Suprapubic skin (tissue), 4 donors: ENCODE measurements at places on chromosomes 1 and 21. TPM values are rescaled to one million over a fixed set of nuclear protein-coding genes. Genes with fewer than 3 reads are reported as not detected.

DNA sequence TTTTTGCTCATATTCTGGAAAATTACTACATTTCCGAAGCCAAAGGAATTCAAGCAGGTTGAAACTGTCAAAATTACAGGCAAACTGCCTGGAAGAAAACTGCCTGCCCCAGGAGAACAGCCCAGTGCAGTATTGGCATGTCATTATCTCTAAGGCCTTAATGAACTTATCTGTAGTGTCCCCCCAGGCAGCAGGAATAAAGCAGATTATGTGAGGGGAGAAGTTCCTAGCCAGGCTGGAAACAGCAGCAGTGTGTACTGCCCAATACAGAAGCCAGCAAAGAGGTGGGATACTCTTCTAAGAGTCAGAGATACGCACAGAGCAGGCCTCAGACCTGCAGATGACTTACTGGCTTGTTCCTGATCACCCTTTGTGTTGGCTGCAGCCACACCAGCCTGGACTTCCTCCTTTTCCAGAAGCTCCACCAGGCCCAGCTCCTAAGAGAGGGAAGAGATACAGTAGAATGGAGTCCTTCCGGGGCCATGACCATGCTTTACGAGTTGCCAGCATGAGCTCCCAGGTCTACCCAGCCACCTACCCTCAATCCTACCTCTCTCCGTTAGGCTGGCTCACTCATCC, 11.7 kb downstream of the IQGAP3 start:
- no peak overlapping the region for H3K27ac ChIP-seq
- H3K36me3 ChIP-seq: no peaks in the 10 kb centered on the region
- H3K4me1 ChIP-seq: peaks cover 3% of the 10 kb centered on the region
- no peak for DNase-seq
- H3K4me3 ChIP-seq: no peak overlapping the region
- H3K27me3 ChIP-seq: no peaks in the 10 kb centered on the region

DNA sequence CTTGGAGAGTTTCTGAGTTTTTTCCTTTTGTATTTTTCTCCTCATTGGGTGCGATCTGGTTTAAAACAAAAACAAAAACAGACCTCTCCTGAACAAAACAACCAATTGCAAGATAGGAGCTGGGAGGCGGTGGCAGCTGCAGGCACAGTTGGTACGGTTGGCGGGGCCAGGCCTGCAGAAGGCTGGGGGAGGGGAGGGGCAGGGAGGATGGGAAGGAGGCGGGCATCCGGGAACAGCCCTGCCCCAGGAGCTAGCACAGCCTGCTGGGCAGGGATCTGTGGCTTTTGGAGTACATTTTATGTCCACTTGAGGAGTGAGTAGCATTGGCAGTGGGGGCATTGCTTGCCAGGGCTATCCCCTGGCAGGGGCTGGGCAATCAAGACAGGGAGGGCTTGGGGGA, 5.2 kb downstream of the CAPN9 start:
- H3K27me3 ChIP-seq: no peaks in the 10 kb centered on the region
- peaks cover 12% of the 10 kb centered on the region for H3K4me1 ChIP-seq
- no peaks in the 10 kb centered on the region for H3K36me3 ChIP-seq
- H3K27ac ChIP-seq: no peak overlapping the region

DNA sequence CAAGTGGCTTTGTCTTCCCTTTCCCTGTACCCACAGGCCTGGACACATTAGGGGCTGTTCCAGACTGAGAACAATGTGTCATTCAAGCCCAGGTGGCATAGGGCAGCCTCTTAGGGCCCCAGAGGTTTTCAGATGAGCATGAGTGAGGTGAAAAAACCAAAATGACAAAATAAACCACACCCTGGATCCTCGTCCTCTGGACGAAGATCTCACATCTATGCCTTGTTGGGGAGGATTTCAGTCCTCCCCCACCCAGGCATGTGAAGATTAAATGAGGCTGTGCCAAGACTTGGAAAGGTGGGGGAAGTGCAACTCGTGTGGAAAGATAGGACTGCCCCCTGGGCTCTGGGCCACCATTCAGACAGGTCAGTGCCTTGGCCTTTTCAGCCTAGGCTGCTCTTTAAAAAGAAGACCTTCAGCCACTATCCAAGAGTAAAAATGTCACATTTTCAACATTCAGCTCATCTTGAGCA, 32.8 kb upstream of the IL19 start:
- H3K27me3 ChIP-seq: no peaks in the 10 kb centered on the region
- no peak overlapping the region for H3K27ac ChIP-seq
- H3K36me3 ChIP-seq: peaks cover 26% of the 10 kb centered on the region
- H3K4me3 ChIP-seq: no peak overlapping the region

GRCh38 chr1:188371295-188371806, 1542.6 kb downstream of the PLA2G4A start:
- no peak overlapping the region for H3K4me3 ChIP-seq
- no peaks in the 10 kb centered on the region for H3K27me3 ChIP-seq
- no peaks in the 10 kb centered on the region for H3K4me1 ChIP-seq
- DNase-seq: no peak

DNA sequence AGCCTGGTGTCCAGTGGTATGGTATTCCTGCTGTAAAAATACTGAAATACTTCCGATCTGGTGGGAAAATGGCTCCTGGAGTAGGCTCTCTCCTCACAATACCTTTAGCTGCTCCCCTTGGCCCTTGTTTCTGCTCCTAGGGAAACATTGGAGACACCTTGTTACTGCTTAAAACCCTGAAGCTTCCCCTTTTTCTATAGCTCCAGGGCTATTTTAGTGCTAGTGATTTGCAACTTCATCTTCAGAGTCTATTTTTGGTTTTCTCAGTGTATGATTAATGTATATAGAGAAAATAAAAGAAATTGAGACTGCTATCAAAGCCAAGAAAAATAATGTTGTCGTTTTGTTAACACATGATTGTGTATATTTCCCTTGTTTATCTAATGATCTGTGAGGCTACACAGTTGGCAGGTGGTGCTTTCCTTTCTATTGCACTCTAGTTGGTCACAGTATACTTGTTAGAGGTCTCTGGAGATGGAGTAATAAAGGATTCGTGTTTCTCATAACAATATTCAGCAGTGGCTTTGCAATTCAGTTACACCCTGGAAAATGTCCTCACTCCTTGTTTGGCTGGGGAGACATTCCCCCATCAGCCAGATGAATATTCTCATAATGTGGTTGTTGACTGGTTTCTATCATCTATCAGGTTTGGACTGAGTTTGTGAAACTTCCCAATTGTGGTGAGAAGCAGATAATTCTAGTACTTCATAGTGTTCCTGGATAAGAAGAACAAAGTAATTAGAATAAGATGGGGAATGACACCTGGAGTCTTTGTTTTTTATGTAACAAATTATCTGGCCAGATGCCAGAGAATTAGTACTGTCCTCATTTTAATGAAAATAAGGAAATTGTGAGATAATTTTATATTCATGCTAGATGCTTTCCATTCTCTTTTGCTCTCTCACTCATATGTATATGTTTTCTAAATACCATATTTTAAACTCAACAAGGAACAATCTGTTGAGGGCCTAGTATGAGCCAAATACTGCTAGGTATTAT, 44.8 kb upstream of the CACYBP start:
- H3K36me3 ChIP-seq: no peaks in the 10 kb centered on the region
- H3K4me1 ChIP-seq: peaks cover 5% of the 10 kb centered on the region
- H3K4me3 ChIP-seq: no peak overlapping the region
- DNase-seq: no peak

- no peaks in the 10 kb centered on the region for H3K36me3 ChIP-seq
- H3K27me3 ChIP-seq: no peaks in the 10 kb centered on the region
- H3K4me1 ChIP-seq: peaks cover 38% of the 10 kb centered on the region
These were observed 1.5 kb downstream of the S100PBP start for GRCh38 chr1:32818804-32819541.

The NBPF10 gene
- total RNA-seq: 7.4 TPM

GRCh38 chr1:180156631-180157091, 2.0 kb downstream of the QSOX1 start:
- no peak overlapping the region for H3K27ac ChIP-seq
- no peaks in the 10 kb centered on the region for H3K36me3 ChIP-seq
- DNase-seq: no peak
- peaks cover 34% of the 10 kb centered on the region for H3K4me1 ChIP-seq

GRCh38 chr1:232883992-232884661, 66.3 kb upstream of the NTPCR start:
- no peaks in the 10 kb centered on the region for H3K36me3 ChIP-seq
- H3K4me3 ChIP-seq: no peak overlapping the region
- no peak overlapping the region for H3K27ac ChIP-seq
- no peaks in the 10 kb centered on the region for H3K4me1 ChIP-seq
- H3K27me3 ChIP-seq: peaks cover 4% of the 10 kb centered on the region

DNA sequence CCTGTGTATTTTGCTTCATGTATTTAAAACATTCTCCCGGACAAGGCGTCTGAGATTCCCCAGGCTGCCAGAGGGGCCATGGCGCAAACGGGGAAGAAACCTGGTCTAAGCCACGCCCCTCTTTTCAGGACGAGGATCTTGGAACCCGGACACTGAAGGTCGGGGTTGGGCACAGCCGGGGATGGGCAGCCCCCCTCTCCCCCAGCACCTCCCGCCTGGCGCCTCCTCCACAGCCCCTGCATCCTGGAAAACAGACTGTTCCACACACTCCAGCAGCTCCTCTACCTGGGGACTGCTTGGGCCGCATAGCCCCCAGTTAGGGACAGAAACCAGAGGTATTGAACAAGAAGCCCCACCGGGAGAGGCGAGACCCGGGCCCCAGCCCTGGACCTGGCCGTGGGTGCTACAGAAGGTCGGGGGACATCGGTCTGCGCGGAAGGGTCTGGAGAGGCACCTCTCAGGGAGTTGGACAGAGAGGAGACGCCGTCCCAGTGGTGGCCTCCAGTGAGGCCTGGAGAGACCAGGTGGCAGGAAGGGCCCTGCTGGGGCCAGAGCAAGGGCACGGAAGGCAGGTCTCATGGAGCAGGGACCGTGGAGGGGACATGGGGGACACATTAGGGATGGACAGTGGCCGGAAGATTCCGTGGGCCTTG, 5.4 kb downstream of the TP73 start:
- H3K4me3 ChIP-seq: no peak overlapping the region
- peaks cover 64% of the 10 kb centered on the region for H3K27me3 ChIP-seq
- H3K4me1 ChIP-seq: peaks cover 5% of the 10 kb centered on the region
- no peak for DNase-seq
- no peak overlapping the region for H3K27ac ChIP-seq

The MATN1 gene
- total RNA-seq: not detected

DNA sequence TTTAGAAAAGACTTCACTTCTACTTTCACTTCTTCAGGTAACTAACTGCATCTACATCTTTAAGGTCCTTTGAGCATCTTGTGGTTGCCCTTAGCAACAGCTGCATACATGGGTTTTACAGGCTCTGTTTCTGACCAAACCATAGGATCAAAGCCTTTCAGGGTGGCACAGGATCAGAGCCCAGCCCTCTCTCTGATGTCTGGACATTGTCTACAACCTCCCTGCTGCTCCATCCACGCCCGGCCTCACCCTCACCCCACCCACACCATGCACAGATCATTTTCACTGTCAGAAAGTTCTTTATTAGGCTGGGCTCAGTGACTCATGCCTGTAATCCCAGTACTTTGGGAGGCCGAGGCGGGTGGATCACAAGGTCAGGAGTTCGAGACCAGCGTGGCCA, 5.2 kb downstream of the NCF2 start:
- no peak overlapping the region for H3K4me3 ChIP-seq
- H3K4me1 ChIP-seq: peaks cover 3% of the 10 kb centered on the region
- no peaks in the 10 kb centered on the region for H3K27me3 ChIP-seq
- H3K27ac ChIP-seq: no peak overlapping the region

DNA sequence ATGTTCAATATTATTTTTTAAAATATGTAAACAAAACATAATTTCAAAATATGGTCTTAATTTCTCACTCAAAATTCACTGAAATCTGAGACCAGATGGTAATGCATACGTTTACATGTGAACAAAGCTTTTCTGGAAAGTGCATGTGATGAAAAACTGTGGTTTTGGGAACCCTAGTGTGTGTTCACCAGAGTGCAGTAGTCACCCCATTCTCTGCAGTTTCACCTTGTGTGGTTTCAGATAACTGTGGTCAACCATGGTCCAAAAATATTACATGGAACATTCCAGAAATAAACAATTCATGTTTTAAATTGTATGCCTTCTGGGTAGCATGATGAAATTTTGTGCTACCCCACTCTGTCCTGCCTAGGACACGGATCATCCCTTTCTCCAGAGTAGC, 2021.9 kb downstream of the MRPL39 start:
- no peak overlapping the region for H3K4me3 ChIP-seq
- H3K27ac ChIP-seq: no peak overlapping the region
- no peaks in the 10 kb centered on the region for H3K4me1 ChIP-seq
- no peaks in the 10 kb centered on the region for H3K27me3 ChIP-seq
- no peaks in the 10 kb centered on the region for H3K36me3 ChIP-seq
- DNase-seq: no peak

The RASAL2 gene
- total RNA-seq: 48.3 TPM

The LIN28A gene
- total RNA-seq: not detected

DNA sequence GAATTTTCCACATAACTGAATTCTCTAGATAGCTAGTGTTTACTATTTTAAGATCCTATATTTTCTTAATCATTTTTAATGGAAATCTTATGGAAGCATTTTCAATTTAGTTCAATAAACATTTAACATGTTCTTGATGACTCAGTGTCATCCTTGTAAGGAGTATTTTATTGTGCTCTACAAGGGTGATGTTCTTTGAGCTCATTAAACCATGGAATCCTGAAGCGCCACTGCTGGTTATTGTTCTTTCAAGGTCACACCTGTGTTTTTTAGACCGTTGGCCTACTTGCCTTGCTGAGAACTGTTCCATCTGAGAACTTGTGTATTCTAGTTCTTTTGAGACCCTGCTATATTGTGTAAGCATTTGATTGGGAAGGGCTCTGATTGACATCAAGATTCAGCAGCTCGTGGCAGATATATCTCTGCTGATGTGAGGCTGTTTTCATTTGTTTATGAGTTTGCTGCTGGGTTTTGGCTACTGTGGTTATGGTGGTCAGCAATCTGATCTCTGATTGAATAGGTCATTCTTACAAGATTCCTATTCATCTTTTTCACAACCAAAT, 132.0 kb downstream of the GIPC2 start:
- no peaks in the 10 kb centered on the region for H3K27me3 ChIP-seq
- H3K4me1 ChIP-seq: no peaks in the 10 kb centered on the region
- no peak for DNase-seq
- H3K36me3 ChIP-seq: no peaks in the 10 kb centered on the region
- no peak overlapping the region for H3K4me3 ChIP-seq
- H3K27ac ChIP-seq: no peak overlapping the region

- H3K36me3 ChIP-seq: peaks cover 36% of the 10 kb centered on the region
- H3K4me1 ChIP-seq: peaks cover 23% of the 10 kb centered on the region
- no peak overlapping the region for H3K4me3 ChIP-seq
- H3K27ac ChIP-seq: no peak overlapping the region
- no peaks in the 10 kb centered on the region for H3K27me3 ChIP-seq
These were observed 10.2 kb downstream of the DDI2 start for GRCh38 chr1:15627343-15627988.
